ENCODE measurements at places on chromosomes 6 and 20.
A peak's percentile ranks its signal among the peaks of the same experiment; 100 is the strongest.

DNA sequence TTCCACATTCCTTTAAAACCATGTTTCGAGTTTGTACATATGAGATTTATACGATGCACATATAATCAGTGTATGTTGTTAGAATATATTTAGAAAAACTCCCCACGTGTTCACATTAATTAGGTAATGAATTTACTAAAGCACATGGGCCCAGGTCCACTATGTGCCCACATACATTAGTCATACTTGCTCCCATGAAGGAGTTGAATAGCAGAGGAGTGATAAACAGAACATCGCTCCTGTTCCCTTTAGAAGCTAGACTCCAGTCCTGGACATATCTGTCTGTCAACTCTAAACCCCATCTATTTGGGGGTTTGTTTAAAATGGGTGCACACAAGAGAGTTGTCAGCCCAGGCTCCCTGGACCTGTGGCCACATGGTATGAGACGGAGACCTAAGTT, 108.1 kb upstream of the TIAM2 start:
- DNase-seq: peak; percentile 75

GRCh38 chr6:25229671-25230321, 49.4 kb upstream of the CARMIL1 start:
- DNase-seq: peak; percentile 83

DNA sequence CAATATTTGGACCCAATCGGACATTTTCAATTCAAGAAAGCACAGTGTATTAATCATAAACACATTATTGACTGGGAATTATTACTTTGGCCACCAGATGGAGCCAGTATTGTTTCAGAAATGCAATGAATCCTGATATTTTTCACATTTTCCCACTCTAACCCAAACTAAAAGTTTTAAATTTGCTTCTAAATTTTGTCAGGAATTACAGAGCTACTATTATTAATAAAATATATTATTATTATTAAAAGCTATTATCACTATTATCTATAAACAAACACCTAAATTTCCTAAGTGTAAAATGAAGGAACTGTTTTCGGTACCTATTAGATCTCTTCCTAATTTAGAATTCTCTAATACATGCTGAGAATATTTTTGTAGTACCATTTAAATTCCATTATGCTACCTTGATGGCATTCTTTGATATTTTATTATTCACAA, 245.3 kb downstream of the OGFRL1 start:
- peak; percentile 24 for DNase-seq

DNA sequence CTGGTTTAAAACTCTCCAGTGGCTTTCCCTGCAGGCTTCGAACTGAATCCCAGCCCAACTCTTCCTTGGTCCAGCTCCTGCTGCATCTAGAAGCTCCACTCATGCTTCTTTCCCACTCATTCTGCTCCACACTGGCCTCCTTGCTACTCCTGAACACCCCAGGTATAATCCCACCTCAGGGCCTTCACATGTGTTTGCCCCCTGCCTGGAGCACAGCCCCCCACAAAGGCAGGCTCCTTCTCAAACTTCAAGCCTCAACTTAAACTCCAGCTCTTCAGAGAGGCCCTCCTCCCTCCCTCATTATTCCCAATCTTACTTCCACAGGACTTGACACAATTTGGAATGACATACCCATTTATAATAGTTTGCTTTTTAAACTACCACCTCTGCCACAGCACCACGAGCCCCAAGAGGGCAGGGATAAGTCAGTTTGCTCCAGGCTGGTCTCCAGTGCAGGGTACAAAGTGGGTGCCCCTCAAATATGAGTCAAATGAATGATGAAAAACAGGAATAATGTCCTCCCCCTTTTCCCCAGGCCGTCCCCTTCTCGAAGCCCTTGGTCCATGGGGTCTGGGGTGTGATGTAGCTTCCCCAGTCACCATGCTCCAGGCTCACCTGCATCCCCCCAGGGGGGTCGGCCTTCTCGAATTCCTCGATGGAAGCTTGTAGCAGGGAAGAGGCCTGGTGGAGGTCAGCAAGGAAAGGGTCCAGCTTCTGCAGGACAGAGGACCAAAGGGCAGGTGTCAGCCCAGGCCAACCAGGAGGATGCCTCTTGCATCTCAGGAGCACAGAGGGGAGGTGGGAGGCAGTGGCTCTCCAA, 37.4 kb downstream of the KIAA1755 start:
- no peak for DNase-seq

DNA sequence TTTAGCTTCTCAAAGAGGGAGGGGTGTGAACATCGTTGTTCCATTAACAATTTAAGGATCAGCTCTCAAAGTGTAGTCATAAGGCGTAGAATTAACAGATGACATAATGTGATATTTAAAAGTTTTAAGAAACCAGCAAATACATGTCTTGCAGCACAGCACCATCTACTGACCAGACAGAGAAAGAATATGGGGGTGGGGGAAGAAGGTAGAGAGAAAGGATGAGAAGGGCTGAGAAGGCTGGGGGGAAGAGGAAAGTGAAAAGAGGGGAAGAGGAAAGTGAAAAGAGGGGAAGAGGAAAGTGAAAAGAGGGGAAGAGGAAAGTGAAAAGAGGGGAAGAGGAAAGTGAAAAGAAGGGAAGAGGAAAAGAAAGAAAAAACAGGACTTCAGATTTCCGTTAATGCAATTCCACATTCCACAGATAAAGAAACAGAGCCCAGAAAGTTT, 80.9 kb downstream of the HAO1 start:
- peak; percentile 61 for DNase-seq

- DNase-seq: no peak
These were observed 147.6 kb downstream of the DTNBP1 start for GRCh38 chr6:15515226-15515625.

GRCh38 chr6:73027691-73028090, 197.6 kb downstream of the KHDC1L start:
- no peak for DNase-seq

GRCh38 chr20:61573415-61574305, 321.6 kb downstream of the CDH4 start:
- DNase-seq: no peak

DNA sequence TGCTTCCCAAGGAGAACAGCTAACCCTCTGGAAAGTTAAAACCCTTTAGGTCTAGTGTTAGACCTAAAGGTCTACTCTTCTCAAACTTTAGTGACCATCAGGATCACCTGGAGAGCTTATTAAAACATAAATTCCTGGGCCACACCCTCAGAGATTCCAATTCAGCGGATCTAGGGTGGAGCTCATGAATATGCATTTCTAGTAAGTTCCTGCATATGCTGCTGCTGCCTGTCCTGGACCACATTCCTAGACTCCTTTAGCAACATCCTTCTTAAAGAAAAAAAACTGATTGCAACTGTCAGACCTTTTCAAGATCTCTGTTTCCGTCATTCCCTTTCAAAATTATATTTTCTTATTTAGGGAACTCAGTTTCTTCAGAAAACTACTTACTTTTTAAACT, 31.2 kb downstream of the SNAP25 start:
- no peak for DNase-seq

GRCh38 chr6:84905823-84906222, 141.4 kb upstream of the TBX18 start:
- no peak for DNase-seq

DNA sequence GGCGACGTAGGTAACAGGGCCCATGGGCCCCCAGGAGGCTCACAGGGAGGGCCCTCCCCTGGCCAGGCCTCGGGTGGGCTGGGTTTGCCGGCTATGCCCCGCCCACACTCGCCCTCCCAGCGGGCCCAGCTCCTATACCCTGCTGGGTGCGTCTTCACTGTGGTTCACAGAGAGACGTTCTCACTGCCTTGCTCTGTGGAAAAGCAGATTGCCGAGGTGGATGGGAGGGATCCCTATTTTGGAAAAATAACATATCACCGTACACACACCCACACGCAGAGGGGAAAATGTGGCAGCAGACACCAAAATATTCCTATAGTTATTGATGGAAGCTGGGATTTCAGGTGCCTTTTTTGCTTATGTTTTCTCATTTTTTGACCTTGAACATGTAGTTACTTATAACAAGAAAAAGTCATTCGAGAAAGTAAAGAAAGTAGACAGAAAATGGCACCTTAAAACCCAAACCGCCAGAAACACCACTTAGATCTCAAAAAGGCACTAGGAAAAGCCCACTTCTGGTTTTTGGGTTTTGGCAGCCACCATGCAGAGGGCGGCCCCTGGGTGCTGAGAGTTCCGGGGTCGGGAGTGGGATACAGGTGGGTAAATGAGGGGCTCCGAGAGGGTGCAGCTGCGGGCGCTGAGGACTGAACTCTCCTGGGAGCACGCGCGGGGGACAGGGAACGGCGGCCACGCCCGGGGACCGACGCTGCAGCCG, 49.4 kb downstream of the TMEM242 start:
- peak; percentile 58 for DNase-seq

DNA sequence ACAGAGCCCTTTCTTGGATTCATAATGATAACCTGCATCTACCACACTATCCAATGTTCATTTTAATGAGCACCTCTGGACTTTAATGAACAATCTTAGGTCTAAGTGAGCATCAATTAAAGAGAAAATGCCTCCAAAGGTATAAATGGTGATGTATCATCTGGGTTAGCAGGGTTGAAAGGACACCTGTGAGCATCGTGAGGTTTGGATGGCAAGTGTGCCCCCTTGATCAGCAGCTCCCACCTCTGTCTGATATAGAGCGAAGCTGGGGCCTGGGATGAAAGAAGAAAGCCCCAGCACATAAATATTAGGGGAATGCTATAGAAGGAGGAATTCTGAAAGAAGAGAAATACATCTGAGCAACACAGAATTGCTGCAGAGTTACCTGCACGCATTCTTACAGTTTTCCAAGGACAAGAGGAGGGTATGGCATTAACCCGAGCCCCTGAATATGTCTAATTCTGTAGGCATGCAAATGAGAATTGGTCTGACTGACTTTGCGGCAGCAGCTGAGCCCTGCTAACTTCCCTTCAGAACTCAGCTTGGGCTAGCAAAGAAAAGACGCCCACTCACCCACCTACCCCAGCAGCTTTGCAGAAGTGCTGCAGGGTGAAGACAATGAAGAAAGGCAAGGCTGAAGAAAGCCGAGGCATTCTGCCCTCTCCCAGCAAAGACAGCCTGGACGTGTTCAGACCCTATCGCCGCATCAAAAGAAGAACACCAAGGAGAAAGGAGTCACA, 136.2 kb downstream of the GMPR start:
- DNase-seq: no peak

DNA sequence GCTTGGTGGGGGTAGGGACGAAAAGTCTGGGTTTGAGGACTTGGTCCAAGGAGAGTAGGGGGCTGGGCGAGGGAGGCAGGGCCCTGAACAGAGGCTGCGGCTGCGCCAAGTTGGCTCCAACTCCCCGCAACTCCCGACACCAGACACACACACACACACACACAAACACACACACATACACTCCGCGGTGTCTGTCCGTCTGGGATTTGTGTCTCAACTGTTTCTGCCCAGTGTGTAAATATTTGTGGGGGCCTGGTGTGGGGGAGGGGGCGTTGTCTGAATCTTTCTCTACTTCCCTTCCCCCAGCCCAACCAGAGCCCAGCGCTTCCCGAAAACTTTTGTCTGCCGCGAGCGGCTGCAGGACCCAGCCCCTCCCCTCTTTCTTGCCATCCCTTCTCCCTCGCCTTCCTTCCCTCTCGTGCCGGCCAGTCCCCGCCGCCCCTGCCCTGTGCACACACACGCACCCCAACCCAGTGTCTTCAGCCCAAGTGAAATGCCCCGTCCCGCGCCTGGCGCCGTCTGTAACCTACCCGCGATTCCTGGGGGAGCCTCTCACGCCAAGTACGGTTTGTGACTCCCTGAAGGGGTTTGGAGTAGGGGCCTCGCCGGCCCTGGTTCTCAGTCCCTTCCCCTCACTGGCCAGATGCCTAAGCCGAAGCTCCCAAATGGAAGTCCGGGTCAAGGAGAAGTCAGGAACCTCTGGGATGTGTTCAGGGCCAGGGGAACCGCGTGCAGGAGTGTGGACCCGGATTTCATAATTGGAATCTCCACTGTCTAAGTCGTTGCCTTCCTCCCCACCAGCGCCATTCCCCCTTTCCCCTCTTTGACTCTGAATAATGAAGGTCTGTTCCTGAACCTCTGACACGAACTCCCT, 904 bp downstream of the MDFI start:
- peak; percentile 65 for DNase-seq

DNA sequence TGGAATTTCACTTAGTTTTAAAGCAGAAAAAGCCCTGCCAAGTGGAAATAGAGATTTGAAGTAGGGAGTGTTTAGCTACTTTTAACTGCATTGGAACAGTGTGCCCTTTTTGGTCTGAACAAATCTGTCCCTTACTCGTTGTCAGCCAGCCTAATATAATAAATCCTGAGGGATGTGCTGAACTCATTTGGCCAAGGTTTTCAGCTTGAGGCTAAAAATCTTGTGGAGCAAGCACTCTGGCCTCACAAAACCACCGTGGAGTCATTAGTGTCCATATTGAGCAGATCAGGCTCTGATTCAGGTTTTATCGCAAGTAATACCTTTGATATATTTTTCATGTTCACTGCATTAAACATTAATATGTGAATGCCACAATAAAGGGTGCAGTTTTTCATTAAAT, 383.5 kb downstream of the FRK start:
- DNase-seq: no peak

GRCh38 chr6:117548797-117549301, 53.5 kb downstream of the GOPC start:
- DNase-seq: peak; percentile 82

DNA sequence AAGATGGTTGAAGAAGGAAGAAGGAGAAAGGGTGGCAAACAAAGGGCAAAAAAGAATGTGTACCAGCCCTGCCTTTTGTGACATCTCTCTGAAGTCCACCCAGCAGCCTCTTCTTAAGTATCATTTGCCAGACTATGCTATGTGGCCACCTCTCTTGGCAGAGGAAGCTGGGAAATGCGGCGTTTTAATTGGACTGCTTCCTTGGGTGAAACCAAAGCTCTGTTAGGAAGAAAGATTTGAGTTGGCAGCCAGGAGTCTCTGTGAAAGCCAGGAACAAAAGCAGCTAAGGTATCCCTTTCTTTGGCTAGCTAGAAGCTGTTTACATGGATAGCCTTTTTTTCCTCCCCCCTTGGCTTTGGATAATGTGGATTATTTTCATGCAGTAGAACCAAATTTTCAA, 67.5 kb upstream of the GTSF1L start:
- DNase-seq: no peak

DNA sequence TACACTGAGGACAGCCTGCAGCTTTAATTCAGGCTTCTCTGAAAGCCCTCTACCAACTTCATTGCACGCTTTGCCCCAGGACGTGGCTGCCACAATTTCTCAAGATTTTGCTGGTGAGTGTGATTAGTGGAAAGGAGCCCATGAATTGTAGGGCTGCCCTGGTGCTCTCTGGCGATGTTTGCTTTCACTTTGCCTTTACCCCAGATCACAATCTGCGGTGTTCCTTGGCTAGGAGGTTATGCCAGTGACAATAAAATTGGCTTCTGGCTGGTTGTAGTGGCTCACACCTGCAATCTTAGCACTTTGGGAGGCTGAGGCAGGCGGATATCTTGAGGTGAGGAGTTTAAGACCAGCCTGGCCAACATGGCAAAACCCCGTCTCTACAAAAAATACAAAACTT, 139.3 kb downstream of the FOXC1 start:
- DNase-seq: no peak

DNA sequence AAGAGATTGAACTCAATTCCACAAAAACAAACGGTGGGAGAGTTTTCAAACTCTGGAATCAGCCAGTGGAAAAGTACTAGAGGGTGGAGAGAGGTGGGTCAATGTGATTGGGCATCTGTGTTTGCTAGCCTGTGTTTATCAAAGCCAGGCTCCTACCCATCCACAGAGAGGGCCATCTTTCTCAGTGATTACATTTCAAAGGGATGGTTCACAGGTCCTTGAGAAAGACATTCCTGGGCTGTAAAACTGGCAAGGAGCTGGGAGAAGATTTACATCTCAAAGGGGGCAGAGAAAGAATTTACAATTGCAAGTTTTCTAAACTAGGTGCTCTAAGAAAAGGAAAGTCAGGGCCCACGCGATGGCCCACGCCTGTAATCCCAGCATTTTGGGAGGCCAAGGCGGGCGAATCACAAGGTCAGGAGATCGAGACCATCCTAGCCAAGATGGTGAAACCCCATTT, 146.8 kb upstream of the UST start:
- DNase-seq: peak; percentile 31

Measured in amniotic epithelial cell (primary cell).